ENCODE measurements at places on chromosomes 16 and 17. TPM values are rescaled to one million over a fixed set of nuclear protein-coding genes. Genes with fewer than 3 reads are reported as not detected.

DNA sequence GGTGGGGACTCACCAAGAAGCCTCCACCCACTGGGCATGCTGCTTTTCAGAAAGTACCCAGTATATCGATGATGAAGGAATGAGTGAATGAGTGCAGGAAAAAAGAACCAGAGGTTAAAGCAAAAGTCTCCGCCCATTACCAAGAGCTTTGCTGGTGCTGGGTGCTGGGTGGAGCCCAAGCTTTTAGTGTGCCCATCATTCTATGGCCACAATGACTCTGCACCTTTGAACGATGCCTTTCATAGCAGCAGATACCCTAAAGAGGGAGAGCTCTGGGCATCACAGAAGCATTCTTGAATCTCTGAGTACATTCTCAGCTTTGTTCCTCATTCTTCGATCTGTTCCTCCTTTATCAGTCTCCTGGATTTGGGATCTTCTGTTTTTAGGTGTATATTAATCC is 450.7 kb upstream of the CCL2 start:
- H3K4me1 ChIP-seq = peaks cover 6% of the 10 kb centered on the region
- peak overlapping the region; percentile 5 for H3K27ac ChIP-seq
- H3K4me3 ChIP-seq = no peak overlapping the region
- no peaks in the 10 kb centered on the region for H3K27me3 ChIP-seq
- H3K36me3 ChIP-seq = no peaks in the 10 kb centered on the region

GRCh38 chr16:77995843-77996455 is 26.4 kb upstream of the CLEC3A start:
- no peaks in the 10 kb centered on the region for H3K36me3 ChIP-seq
- H3K27ac ChIP-seq = no peak overlapping the region
- H3K4me1 ChIP-seq = no peaks in the 10 kb centered on the region
- no peak for DNase-seq
- H3K4me3 ChIP-seq = no peak overlapping the region
- no peaks in the 10 kb centered on the region for H3K27me3 ChIP-seq

GRCh38 chr17:37673386-37673785 is 30.1 kb upstream of the DDX52 start:
- no peak overlapping the region for H3K4me3 ChIP-seq
- no peak for DNase-seq
- no peak overlapping the region for H3K27ac ChIP-seq

ODAD4 gene
- total RNA-seq = 0.73 TPM

CBX2 gene
- total RNA-seq = 3.6 TPM

C16orf46 gene
- total RNA-seq = 0.63 TPM

CCL14 gene
- total RNA-seq = 14.2 TPM

CCL5 gene
- 5.3 TPM for total RNA-seq

TUBB3 gene
- 17.4 TPM for total RNA-seq

CMTM2 gene
- 0.52 TPM for total RNA-seq

CCL16 gene
- total RNA-seq = not detected

PARN gene
- total RNA-seq = 30.0 TPM
